Osteoblast (primary cell): ENCODE measurements at places on chromosomes 5 and 9. TPM values are rescaled to one million over a fixed set of nuclear protein-coding genes. Genes with fewer than 3 reads are reported as not detected.
A peak's percentile ranks its signal among the peaks of the same experiment; 100 is the strongest.

Gene PCDH1
- 0.29 and 1.4 TPM in 2 replicates for total RNA-seq

GRCh38 chr5:68149189-68149588, 66.4 kb upstream of the PIK3R1 start:
- H3K4me3 ChIP-seq, result no peak overlapping the region
- H3K4me1 ChIP-seq, result peaks cover 5% of the 10 kb centered on the region
- no peak overlapping the region for H3K27ac ChIP-seq
- H3K36me3 ChIP-seq, result no peaks in the 10 kb centered on the region
- DNase-seq, result no peak
- no peaks in the 10 kb centered on the region for H3K27me3 ChIP-seq

DNA sequence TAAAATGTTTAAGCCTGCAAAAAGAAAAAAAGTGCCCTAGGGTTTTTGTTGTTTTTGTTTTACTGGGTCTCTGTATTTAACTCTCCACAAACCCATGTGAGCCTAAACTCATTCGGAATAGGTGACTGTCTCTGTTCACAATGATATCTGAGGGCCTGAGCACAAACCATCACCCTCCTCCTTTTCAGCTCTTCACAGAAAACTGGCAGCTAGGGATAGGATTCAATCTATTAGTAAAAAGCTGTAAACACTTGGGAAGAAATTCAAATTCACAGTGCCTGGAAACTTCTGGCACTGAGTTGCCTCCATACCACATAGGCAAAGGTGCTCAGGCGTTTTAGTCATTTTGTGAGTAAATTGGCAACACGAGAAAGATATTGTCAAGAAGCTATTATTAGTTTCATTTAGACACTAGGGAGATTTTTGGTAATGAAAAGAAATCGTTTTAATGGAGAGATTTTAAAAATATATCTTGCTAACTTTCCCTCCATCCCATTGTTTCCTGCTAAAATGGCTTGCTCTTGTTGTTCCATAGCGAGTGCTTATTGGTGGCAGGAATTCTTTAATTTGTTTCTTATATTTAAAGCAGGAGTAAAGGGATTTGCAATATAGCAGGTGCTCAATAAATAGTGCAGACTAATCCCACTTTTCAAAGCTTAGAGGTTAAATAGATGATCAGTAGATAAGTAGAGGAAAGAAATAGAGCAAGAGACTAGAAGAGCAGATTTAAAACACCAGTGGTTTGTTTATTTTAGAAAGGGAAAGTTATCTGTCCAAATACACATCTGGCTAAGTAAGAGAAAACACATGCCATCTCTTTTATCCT, 9.7 kb downstream of the FOXD1 start:
- no peak overlapping the region for H3K27ac ChIP-seq
- H3K4me3 ChIP-seq, result no peak overlapping the region
- H3K36me3 ChIP-seq, result no peaks in the 10 kb centered on the region
- no peak for DNase-seq
- H3K27me3 ChIP-seq, result no peaks in the 10 kb centered on the region

Gene PLAC8L1
- total RNA-seq, result not detected in 2 replicates

Gene DEPDC1B
- 1.4 and 1.8 TPM in 2 replicates for total RNA-seq

GRCh38 chr5:148828511-148829247, 2.3 kb downstream of the ADRB2 start:
- peaks cover 28% of the 10 kb centered on the region for H3K4me1 ChIP-seq
- no peak for DNase-seq
- peak overlapping the region; percentile 83 for H3K4me3 ChIP-seq
- H3K27me3 ChIP-seq, result no peaks in the 10 kb centered on the region

DNA sequence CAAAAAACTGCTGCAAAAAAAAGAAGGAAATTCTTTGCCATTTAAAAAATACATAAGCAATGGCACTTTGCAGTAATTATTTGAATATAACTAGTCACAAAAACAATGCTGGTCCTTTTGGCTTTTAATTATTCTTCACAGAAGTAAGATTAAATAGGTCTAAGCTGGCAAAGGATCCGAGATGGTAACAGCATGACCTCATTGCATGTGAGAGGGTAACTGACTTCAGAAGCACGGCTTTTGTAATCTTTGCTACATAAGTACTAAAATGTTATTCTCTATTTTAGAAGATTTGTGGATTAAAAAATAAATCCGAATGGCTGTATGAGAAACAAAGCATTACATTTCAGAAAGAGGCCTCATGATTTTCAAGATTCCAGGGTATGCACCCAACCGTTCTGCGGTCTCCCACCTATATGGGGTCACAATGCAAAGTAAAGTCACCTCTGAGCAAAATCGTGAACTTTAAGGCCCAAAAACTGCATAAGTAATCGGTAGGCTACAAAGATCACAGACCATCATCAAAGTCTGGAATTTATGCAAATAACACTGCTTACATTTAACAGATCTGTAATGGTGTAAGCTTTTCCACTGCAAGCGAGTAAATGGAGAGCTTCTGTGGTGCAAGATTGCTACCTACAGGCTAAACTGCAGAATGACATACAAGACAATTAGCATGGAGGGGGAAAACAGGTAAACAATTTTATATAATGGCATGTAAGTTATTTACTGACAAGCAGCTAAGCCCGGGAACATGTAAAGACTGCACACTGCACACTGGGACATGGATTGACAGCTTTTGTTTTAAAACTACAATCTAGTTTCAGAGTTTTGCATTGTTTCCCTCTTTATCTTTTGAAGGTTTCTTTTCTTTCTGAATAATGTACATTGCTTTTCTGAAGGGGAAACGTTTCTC, 231.6 kb downstream of the SLF1 start:
- no peak overlapping the region for H3K4me3 ChIP-seq

- H3K36me3 ChIP-seq, result no peaks in the 10 kb centered on the region
- H3K4me3 ChIP-seq, result no peak overlapping the region
- H3K27ac ChIP-seq, result no peak overlapping the region
- H3K4me1 ChIP-seq, result no peaks in the 10 kb centered on the region
- H3K27me3 ChIP-seq, result no peaks in the 10 kb centered on the region
These were observed 28.9 kb upstream of the KCNN2 start for GRCh38 chr5:114332925-114333324.

Gene GOLPH3
- total RNA-seq, result 83.2 and 88.7 TPM in 2 replicates

Gene GPR150
- 0.29 and 0.36 TPM in 2 replicates for total RNA-seq
